ENCODE measurements at places on chromosomes 2 and 18.

DNA sequence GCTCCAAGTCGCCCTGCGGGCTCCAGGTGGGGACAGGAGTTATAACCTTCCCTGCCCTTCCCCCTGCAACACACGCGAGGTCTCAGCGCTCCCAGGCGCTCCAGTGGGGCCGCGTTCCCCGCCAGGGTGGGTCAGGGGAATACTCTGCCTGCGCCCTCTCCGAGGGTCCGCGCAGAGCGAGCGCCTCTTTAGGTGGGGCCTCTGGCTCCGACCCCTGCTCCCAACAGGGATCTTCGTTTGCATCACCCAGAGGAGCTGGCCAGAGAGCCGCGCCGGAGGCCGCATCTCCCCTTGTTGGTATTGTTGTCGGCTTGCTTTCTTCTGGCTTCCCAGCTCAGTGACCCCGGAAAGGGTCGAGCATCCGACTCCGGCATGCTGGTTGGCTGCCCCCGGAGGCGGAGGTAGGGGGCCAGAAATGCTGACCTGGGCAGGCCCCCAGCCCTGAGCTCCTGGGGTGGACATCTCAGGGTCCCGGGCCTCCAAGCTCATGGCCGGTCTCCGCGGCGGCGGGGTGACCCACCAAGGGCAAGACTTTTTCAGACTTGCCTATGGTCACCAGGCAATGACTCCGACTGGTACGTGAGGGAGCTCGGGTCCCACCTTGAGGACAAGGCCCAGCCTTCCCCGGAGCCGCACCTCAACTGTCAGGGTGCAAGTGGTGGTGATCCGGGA lies 11.2 kb upstream of the EN1 start:
- no peak for DNase-seq

- DNase-seq = peak; percentile 40
Measured at GRCh38 chr2:231900486-231900942, 25.7 kb downstream of the NPPC start.

DNA sequence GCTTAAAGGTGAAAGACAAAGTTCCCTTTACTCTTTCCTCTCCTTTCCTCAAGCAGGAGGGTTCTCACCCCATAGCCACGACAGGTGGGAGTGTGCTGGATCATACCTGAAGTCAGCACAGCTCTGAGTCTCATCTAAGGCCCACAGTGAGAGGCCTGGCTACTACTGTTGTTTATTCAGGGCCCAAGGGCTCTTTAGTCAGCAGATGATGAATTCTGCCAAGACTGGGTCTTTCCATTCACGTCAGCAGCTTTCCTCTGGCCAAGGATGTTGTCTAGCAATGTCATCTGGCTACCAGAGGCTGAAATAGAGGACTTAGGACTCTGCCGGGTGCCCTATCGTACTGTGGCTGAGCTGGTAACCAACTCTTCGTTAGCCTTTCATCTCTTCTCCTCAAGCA lies 308.4 kb upstream of the THUMPD2 start:
- DNase-seq = no peak

GRCh38 chr18:64275593-64276300 lies 126.9 kb upstream of the LINC00305 start:
- no peak for DNase-seq

GRCh38 chr2:160055726-160056108 lies 6.7 kb downstream of the PLA2R1 start:
- no peak for DNase-seq

- DNase-seq = no peak
Measured at GRCh38 chr2:174247474-174248186, 702 bp downstream of the OLA1 start.

- no peak for DNase-seq
Measured at GRCh38 chr2:141493936-141494335, 636.9 kb downstream of the LRP1B start.

DNA sequence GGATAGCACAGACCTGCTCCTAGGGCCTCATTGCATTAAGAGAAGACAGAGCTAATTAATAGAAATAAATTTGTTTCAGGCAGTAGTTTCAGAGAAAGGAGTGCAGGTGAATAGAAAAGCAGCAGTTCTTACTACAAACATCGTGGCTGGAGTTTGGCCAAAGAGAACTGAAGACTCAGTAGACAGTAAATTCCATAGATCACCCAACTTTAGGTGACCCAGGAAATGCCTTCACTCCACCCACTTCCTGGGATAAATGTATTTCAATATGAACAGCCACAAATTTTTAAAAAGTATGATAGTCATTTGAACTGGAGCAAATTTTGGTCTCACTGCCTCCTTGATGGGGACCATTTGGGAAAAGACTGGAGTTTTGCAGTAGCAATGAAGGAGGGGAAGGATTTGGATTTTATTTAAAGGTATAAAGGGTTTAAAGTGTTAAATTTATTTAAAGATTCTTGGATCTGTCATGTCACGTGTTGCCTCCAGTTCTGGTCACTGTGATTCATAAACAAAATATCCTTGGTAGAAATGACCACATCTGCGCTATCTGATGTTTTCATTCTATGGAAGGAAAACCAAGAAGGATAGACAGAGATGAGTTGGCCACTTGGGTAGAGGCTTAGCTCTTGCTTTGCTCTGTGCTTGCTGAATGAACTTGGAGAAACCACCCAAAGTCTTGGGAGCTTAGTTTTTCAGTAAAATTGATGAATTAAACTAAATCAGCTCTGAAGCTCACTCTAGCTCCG lies 390.2 kb downstream of the THSD7B start:
- DNase-seq = no peak

DNA sequence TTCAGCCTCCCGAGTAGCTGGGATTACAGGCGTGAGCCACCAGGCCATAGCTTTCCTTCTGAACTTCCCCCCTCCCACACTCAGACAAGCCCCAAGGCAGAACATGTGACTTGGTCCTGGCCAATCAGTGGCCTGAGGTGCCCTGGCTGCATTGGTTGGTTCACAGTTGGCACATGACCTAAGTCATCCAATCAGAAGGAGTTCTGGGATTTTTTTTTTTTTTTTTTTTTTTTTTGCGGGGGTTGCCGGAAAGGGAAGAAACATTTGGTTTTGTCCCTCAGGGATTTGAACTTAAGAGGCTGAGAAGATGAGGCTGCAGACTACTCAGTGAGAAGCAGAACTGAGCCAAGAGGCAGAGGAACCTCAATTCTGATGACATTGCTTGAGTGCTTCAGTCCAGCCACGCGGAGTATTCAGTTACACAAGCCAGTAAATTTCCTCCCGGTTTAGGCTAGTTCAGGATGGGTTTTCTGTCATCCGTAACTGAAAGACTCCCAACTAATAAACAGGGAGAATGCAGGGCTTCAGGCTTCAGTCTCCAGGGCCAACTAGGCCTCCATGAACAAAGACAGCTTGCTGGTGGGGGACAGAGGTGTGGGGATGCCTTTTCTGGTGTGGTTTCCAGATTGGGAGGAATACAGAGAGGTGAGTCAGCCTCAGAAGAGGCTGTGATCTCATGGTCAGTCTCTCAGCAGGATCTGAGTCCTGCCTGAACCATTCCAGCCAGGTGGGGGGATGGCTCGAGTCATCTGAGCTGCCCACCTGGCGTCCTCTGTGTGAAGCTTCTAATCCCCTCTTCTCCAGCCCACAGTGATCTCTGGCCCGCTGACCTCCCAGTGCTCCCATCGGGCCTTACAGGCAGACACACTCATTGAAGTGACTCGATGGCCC lies 9.2 kb downstream of the PTMA start:
- peak; percentile 45 for DNase-seq

GRCh38 chr2:160367887-160368286 lies 125.7 kb downstream of the RBMS1 start:
- DNase-seq = peak; percentile 73

- no peak for DNase-seq
Measured at GRCh38 chr2:10132043-10132575, 9.6 kb downstream of the RRM2 start.

DNA sequence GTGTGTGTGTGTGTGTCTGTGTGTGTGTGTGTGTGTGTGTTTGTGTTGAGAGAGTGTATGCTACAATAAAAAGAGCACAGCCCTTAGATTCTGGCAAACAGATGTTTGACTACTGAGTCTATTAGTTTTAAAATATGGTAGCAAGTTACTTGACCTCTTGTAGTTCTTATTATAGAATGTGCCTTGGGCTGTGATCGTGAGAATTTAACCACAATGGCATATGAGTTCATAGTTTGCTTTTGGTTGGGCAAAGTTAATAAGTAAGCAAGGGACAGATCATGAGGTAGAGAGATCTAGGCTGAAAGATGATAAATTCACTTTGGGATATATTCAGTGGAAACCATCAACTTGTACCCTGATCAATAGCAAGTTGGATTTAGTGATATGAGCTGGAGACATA lies 334.3 kb upstream of the VWC2L start:
- peak; percentile 53 for DNase-seq

DNA sequence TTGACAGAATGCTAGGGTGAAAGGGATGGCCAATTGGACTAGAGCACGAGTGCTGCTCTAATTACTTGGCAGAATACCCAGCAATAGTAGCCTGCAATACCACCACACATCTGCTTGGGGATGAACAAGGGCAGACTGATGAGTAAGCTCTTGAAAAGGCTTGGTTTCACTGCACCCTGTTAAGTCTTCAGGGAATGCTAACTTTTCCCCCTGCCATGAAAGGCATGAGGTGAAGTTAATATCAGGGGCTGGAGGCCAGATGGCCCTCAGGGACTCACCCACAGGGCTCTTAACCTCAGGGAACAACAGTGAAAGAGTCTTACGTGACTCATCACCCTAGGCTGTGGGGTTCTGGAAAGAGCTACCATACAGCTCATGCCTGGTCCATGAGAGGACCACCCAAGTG lies 51.7 kb upstream of the MYL1 start:
- no peak for DNase-seq

GRCh38 chr2:36478332-36478738 lies 119.6 kb downstream of the FEZ2 start:
- peak; percentile 51 for DNase-seq

DNA sequence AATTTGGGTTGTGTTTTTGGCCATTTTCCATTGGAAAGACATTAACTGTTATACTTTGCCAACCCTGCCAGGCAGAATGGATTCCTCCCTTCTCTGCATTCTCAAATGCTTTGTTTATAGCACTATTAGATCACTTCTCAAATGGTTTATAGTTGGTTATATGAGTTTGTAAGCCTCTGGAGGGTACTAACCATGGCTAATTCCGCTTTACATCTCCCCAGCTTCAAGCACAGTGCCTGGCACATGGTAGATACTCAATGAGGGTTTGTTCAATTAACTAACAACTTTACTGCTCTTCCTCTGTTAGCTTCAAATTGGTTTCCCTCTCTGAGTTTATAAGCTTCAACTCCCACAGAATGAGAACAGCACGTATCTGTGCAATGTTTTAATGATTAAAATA lies 213.5 kb downstream of the SOX11 start:
- no peak for DNase-seq

GRCh38 chr18:58562146-58562998 lies 66.5 kb downstream of the ALPK2 start:
- DNase-seq = no peak

GRCh38 chr18:76588601-76589226 lies 93.7 kb upstream of the ZNF516 start:
- no peak for DNase-seq

GRCh38 chr2:135279209-135279608 lies 227.1 kb downstream of the RAB3GAP1 start:
- DNase-seq = no peak

- no peak for DNase-seq
Measured at GRCh38 chr2:15990151-15991101, 50.1 kb downstream of the MYCN start.

GRCh38 chr2:148132412-148132811 lies 111.5 kb downstream of the MBD5 start:
- DNase-seq = no peak

DNA sequence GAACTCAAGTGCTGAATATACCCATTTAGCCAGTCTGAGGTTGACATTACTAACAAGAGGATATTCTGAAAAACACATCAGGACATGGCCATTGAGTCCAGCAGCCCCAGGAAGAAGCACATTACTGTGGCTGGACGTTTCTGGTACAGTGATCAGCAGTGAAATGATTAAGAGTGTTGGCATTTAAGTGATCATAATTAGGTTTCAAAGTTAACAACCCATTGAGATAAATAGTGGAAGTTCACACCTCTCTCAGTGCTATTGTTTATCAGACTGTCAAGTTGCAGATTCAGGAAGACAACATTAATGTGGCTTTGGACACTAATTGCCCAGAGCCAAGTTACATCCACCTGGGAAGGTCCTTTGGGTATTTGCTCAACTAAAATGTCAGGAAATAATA lies 139.5 kb upstream of the GAREM1 start:
- peak; percentile 33 for DNase-seq

- no peak for DNase-seq
Measured at GRCh38 chr18:48006415-48007175, 76.1 kb upstream of the SMAD2 start.

- DNase-seq = peak; percentile 89
Measured at GRCh38 chr2:216315802-216316603, 56.3 kb downstream of the MARCHF4 start.

DNA sequence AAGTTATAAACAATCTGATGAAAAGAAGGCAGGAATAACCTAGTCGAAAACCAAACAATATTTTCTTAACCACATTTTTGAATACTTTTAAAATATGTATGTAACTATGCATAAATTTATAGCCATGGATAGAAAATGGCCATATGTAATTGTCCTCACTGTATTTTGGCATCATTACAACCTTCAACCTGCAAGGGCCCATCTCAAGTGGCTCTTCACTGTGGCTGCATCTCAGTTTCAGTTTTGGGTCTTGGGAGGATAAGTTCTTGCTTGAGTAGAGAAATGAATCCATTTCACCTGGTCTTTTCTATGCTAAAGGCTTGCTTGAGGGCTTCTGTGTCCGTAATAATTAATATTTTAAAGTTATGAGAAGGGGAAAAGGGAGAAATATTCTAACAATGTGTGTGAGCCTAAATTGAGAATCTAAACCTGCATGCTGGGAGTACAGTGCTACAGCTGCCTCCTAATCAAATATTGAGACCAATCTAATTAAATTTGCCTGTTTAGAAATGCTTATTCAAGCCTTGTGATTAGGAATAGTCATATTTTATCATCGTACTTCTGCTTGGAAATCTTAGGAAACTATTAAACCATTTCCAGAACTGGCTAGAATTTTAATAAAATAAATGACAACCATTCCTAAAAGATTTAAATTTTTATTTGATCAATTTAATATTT lies 92.5 kb downstream of the EML4 start:
- no peak for DNase-seq

DNA sequence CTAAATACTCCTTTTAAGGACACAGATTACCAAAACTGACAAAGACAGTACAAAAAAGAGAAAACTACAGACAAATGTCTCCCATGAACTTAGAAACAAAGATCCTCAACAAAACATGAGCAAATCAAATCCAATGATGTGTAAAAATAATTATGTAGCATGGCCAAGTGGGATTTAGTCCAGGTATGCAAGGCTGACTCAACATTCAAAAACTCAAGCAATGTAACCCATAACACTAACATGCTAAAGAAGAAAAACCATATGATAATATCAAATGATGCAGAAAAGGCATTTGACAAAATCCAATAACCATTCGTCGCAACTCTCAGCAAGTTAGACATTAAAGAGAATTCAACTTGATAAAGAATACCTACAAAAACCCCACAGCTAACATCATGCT lies 239.0 kb upstream of the KLHL29 start:
- no peak for DNase-seq

DNA sequence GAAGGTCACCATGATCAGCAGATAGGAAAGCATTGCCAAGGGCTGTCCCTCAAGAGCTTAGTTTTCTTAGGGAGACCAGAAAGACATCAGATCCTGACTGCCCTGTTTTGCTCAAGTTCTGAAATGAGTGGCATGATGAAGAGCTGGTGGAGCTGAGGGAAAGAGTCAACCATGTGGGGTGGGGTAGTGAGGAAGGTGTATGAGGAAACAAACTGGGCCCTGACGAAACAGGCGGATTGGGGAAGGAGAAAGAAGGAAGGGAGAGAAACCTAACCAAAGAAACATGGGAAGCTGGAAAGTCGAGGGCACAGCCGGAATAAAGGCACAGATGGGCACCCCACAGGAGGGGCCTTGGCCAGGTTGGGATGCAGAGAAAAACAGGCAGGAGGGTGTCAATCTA lies 8.0 kb downstream of the TGOLN2 start:
- no peak for DNase-seq
